ENCODE measurements at places on chromosomes 4 and X.

- no peak for DNase-seq
These were observed 230.7 kb upstream of the STK26 start for GRCh38 chrX:131792356-131792749.

DNA sequence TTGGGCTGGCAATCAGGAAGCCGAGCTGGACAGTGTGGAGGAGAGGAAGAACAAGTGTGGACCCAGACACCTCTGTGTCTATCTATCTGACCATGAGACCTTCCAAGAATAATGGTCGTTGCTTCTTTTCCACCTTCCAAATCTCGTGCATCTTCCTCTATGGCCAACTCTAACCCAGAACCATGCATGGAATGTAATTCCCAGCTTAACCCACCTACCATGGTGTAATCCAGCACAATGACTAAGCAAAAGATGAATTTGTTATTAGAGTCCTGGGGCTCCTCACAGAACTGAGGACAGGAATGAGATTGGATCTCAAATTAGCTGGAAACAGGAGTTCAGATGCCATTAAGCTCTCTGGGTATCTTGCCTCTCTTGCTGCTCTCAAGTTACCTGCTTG is 17.4 kb upstream of the TMEM184C start:
- DNase-seq = no peak

DNA sequence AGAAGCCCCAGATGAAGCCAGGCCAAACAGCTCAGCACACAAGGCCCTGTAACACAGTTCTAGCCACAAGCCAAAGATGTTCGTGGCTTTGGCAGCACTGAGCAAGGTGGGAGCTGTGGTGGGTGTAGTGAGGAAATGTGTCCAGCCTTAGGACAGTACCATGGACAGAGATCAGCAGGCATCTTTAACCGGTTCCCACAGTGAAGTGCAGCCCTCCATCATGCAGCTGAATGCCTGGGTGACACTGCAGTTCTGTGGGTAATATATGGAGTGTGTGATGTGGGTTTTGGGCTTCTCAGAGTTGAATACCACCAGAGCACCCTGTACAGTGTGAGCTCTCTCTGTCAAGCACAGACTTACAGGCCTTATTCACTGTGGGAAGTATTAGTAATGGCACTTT is 6.0 kb upstream of the NEXMIF start:
- no peak for DNase-seq

- DNase-seq = no peak
These were observed 86.3 kb downstream of the ZNF827 start for GRCh38 chr4:145852256-145852839.

- DNase-seq = no peak
These were observed 98.0 kb downstream of the ABLIM2 start for GRCh38 chr4:8060632-8061031.

GRCh38 chrX:130144509-130144908 is 21.1 kb downstream of the AIFM1 start:
- DNase-seq = no peak

- no peak for DNase-seq
These were observed 39.9 kb upstream of the VAMP7 start for GRCh38 chrX:155841232-155841631.

GRCh38 chrX:111386615-111387233 is 25.3 kb downstream of the DCX start:
- no peak for DNase-seq

DNA sequence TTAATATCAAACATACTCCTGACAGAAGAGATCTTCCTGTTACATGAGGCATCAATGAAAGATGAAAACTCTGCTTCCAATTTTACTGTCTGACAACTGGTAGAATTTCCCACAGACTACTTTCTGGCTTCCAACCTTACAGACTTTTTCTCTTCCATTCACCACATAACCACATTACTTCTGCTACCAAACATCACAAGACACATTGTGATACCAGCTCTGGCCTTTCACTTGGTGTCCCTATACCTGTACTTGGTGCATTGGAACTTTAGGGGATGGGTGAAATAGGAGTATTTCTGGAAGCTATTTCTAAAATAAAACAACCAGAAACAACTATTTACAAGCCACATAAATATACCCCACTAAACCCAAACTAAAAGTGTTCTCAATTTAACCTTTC is 20.5 kb downstream of the AMTN start:
- no peak for DNase-seq

DNA sequence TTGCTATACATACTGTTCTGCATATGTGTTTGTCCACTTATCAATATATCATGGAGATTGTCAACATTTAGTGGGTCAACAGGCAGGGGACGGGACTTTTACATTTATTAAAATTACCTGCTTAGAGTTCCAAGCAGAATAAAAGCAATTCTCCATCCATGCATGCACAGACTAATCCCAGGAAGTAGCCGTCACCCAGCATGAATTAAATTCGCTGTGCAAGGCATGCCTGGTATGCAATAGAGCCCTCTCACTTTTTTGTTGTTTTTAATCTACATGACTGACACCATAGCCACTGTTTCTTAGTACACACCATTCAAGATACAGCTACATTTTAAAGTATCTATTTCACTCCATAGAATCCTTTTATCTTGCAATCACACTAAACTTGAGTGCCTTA is 108.9 kb downstream of the USP46 start:
- DNase-seq = no peak

DNA sequence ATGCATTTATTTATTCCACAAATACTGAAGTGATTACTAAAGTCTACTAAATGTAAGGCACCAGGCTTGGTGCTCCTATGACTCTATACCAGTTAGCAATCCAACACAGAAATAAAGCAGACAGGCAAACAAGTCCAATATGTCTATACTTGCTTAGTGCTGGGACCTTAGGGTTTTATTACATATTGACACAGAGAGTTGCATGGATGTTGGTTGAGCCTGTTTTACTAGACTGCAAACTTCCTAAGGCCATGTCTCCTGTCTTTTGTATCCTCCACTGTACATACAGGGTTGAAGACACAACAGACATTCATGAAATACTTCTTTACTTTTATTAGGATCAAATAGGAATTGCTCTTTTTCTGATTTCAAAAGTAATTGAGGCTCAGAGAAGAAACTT is 69.0 kb downstream of the LNX1 start:
- DNase-seq = no peak

DNA sequence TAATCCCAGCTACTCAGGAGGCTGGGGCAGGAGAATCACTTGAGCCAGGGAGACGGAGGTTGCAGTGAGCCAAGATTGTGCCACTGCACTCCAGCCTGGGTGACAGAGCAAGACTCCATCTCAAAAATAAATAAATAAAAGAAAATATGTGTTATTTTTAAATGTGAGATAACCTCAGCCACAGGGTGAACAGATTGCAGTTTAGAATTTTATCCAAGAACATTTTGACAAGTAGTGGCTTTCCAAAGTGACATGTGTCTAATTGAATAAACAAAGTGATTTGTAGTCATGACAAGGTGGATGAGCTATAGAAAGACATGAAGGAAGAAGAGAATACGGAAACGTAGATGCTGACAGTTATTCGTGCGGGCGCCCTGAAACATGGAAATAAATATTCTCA is 176.1 kb downstream of the DCTD start:
- DNase-seq = no peak

- DNase-seq = no peak
These were observed 29.5 kb downstream of the DMP1 start for GRCh38 chr4:87679449-87680169.

DNA sequence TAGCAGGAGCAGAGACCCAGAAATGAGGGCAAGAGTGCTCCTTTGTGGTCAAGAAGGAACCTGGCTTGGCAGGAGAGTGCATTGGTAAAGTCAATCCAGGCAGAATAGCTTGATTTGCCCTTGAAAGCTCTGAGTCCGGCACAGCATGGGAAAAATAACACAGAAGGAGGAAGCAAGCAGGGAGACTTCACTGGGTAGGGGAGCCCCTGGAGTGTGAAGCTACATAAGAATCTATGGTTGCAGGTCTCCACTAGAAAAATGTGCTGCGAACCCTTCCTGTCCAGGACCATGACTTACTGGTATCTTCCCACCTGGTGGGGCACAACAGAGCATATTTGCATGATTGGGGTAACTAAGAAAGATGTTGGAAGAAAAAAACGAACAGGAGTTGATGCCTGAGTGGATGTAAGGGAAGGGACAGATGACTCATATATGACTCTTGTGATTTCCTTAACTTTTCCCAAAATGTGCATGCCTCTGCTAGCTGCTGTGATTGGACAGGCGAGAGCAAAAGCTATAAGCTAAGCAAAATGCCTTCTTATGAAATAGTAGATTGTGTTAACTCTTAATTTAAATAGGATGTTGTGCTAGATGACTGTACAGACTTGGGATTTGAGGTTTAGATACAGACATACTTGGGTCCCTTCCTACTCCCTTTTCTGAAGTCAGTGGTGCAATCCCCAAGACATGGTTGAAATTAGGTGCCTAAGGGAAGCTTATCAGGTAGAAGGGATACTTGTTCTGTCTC is 3.3 kb downstream of the IL13RA1 start:
- no peak for DNase-seq

DNA sequence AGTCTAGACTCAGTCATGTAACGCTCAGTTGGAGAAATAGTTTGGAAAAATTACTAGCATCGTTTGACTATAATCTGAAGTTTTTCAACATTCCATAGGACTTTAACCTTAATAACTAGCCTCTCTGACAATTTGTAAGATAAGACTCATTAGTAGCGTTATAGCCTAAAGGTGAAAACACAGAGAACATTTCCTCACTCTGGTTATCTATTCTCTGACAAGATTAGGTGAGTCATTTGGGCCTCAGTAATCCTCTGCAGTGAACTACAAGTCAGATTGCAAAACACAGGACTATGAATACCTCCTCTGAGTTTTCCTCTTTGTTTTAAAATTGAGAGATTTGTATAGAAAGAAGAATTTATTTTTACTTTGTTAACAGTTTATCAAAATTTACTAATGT is 31.8 kb upstream of the PDLIM5 start:
- DNase-seq = no peak

DNA sequence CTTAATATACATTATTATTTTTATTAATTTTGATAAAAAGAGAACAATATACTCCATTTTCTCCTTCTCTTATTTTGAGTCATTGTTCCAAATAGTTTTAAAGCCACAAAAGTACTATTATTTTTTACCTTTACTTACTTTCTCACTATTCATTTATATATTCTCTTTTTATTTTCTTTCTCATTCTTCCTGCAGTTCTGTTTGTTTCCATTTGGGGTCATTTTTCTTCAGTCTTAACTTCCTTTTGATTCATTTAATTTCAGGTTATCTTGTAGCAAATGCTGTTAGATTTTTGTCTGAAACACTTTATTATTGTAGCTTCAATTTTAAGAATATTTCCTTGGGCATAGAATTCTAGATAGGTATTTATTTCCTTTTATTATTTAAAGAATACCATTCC is 438.6 kb upstream of the EPHA5 start:
- no peak for DNase-seq

DNA sequence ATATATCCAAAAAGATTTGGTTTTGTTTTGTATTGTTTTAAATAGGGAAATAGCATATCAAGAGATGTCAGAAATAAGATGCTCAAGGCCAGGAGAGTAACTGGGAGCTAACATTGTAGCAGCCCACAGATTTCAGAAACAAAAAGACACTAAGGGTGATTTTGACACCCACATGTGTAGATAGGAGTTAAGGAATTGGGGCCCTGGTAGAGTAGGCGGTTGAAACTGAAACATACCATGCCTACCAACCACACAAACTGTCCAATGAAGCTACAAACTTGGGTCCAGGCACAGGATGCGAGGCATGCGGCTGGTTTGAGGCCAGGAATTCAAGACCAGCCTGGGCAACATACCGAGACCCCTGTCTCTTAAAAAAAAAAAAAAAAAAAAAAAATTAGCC is 6.3 kb upstream of the HSPA4L start:
- DNase-seq = no peak

DNA sequence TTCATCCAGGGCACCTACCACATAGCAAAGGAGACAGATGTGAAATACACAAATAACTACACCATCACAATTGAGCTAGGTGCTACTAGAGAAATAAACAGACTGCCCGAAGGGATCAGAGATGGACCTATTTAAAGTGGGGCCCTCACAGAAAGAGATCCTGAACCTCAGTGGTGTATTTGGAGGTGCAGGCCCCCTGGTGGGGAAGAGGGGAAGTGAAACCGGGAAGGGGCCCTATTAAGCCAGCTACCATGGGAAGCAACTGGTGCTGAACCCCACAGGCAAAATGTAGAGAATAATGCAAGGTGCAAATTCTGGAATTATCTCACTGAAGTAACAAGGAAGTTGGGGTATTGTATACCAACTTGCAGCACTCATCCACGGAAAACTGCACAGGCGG is 78.6 kb upstream of the FAM9A start:
- no peak for DNase-seq

DNA sequence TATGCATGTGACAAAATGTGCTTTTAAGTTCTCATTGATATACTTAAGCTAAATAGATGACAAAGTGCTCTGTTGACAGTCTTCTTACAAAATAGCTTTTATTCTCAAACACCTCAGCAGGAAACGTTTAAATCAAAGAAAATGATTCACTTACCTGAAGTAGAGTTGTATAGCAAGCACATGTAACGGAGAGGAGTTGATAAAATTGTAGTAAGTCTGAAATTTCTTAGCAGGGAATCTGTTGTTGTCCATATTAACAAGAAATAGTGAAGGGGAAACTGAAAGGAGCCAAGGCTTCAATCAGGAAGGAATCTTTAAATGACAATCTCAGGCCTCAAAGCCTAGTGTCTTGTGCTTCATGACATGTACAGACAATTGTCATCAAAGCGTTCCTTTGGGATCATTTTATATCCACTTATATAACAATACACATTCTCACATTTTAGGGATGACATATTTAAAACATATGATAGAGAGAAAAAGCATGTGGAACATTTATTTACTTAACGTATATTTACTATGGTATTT is 2010.2 kb upstream of the IGFBP7 start:
- no peak for DNase-seq

DNA sequence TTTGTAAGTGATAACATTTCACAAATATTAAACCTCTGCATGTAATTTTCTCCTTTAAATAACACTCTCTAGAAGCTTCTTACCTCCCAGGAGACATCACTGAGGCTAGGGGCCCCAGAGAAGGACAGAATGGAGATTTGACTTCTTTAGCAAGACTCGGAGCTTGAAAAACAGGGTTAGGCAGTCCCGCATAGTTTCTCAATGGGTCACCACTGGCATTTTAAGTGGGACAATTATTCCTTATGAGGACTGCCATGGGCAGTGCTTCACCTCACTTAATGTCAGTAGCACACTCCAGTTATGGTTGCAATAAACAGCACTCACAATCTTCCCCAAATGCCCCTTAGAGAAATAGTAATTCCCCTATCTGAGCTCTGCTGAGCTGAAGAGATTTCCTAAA is 66.7 kb upstream of the NOCT start:
- DNase-seq = no peak
